ENCODE measurements at places on chromosomes 2 and 18.

DNA sequence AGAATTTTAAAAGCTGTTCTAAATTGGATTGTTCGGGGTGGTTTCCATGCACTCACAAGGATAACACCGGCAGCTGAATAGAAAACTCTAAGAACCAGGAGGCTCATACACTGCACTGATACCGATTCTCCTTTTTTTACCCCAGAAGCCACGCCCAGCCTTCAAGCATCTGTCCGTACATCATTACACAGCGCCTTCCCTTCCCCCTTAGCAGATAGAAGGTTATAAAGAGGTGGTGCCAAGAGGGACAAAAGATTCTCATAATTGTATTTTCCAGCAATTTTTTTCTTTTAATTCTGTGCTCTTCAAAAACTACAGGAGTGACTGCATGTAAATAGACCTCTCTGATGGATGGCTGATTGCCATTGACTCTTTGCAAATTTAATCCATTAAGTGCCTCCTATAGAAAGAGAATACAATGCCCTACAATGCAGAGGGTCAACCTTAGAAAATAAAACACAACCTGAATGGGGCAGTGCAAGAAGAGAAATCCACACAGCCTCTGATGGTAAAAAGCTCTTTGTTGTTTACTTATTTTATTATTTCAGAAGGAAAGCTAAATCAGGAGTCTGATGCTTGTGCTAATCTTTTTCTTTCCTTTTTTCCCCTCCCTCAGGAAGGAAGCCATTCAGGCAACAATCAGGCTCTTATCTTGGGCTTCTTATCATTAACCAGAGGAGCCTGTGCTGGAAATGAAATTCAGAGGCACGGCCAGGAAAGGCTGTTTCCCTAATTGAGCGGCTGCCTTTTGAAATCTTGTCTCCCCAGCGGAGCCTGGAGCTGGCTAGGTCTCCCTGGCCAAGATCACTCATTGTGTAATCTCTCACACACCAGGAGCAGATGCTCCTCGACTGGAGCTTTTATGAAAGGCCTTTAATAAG, 198.9 kb upstream of the NABP1 start:
- DNase-seq, result no peak

- no peak for DNase-seq
These were observed 19.3 kb upstream of the RBBP8 start for GRCh38 chr18:22913861-22914260.

DNA sequence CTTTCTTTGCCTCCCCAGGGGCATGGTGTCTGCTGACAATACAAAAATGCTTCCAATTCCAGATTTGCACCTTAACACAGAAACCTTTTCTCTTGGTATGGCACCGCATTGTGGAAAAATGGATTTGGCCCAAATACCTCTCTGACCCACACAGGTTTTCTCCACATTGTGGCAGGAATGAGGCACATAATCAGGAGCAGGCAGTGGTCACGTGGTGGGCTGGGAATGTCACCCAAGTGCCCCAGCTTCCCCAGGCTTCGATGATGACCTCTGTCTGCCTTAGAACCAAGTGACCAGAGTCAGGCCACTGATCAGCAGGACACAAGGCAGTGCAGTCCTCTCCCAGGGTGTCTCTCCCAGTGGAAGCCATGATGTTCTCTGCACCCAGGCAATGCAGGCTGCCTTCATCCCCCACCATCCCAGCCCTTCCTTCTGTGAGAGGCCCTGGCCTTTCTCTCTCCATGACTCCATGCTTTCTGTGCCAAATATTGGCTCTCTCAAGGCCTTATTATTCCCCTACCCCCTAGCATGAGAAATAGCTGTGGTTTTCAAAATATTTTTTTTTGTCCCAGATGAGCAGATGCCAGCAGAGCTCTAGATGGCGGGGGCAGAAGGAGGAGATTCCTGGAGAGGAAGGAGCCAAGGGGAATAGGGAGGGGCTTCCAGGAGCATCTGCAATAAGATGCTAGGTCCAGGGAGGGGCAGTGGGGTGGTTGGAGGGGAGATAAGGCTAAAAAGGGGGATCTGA, 198.9 kb downstream of the ACKR3 start:
- no peak for DNase-seq

- no peak for DNase-seq
These were observed 1.0 kb upstream of the NFATC1 start for GRCh38 chr18:79394534-79395307.

DNA sequence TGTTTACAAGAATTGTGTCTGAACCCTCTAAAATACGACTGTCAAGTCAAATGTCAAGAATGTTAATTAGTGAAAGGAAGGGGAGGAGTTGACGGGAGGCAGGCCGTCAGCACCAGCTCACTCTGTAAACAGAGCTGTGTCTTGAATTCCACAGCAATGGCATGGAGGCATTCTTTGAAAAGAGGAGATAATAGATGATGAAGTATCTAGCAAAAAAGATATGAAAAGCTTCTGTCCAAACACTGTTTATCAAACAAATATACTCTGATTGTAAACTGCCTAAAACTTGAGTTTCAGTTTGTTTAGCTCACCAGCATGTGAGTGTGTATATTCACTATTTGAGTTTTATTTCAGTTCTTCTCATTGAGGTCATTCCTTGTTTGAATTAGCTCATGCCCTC, 94.7 kb upstream of the CDC42EP3 start:
- DNase-seq, result no peak

DNA sequence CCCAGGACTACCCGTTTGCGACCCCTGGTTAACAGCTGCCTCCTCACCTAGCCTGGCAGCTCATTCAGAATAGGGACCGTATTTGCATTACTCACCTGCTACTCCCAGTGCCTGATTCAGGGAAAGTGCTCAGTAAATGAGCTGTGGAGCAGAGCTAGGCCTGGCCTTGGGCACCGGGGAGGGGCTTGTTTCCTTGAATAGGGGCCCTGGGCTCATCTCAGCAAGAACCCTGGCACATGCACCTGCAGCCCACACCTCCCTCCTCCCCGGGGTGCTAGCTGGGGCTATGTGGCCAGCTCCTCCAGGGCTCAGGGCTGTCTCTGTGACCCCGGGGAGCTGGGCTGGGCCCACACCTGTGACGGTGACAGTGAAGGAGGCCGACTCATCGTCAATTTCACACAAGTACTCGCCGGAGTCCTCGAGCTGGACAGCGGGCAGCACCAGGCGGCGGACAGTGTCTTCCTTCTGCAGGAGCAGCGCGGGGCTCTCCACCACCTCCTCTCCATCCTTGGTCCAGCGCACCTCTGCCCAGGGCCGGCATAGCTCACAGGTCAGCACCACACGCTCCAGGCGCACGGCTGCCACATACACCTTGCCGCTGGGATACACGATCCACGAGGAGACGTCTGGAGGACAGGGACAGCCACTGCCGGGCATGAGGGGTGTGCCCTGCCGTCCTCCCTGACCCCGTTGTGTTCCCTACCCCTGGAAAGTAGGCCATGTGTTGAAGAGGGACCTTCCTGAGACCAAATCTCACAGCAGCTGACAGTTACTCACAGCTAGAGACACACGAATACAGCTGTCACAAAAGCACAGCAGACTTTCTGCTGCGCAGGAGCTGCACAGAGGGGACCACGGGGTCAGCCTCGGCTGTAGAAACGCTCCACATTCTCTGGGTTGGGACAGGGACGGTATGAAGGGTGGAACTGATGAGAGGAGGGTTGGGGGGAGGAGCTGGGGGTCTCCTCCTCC, 9.0 kb downstream of the OBSL1 start:
- DNase-seq, result no peak

DNA sequence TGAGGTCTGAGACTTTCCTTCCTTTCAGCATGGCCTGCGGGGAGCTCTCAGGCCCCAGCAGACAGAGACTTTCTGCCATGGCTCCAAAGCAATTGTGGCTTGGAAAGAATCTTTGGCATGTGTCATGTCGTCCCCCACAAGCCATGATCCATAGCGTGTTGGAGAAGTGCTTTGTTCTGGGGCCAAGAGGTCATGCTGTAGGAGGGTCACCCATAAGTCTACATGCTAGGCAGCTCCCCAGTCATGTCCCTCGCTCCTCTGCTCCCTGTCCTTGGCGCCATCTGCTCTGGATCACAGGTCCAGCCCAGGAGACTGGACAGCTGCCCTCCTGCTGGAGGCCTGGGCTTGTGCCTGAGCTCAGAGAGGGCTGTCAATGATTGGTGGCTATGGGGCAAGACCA, 78.8 kb upstream of the LCLAT1 start:
- DNase-seq, result no peak

DNA sequence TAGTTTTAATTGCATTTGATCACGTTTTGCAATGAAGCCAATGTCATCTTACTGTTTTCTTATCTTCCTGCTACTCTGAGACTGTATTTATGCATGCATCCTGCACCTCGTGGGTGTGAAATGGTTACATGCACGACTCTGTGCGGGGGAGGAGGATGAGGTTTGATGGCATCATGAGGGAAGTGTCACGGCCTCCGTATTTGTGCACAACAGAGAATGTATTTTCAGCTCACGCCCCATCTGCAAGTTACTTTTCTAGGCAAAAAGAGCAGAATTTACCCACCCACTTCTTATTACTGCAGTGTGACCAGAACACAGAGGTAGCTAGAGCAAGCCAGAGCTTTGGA, 145.1 kb downstream of the TDRD15 start:
- DNase-seq, result no peak

DNA sequence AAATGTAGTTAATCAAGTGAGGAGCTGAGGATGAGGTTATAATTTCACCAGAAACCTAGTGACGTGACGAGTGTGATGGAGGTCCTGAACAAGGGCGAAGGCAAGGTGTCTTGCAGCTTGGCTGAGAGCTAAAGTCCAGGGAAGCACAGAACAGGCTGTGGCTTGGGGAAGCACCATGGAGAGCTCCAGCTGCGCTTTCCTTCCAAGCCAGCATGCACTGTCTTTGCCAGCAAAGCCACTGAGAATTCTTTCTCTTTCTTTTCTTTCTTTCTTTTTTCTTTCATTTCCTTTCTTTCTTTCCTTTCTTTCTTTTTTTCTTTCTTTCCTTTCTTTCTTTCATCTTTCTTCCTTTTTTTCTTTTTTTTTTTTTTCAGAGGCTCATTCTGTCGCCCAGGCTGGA, 239.3 kb downstream of the FBXO15 start:
- DNase-seq, result no peak

DNA sequence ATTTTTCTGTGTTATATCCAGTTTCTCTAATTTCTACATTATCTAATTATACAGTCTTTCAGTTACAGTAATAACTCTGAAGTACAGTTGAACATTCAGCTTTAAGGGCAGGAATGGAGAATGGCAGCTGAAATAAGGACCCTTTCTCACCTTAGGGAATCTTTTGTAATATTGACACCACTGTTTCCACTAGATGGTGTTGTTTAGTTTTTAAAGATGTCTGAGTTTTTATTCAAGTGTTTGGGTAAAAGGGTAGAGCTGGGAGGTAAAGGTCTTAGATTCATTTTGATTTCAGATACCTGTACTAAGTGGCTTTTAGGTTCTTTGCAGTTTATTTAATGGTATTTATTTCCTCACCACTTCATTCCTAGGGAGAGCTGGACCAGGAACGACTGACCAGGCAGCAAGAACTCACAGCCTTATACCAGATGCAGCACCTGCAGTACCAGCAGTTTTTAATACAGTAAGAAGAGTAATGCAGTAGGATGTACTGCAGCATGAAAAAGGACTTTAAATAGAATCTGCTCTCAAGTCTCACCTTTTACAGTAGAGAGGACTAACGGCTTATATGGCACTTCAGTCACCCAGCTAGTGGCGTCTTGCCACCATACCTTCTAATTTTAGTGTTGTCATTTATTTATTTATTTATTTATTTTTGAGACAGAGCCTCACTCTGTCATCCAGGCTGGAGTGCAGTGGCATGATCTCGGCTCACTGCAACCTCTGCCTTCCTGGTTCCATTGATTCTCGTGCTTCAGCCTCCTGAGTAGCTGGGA, 33.2 kb upstream of the KCNJ13 start:
- no peak for DNase-seq

DNA sequence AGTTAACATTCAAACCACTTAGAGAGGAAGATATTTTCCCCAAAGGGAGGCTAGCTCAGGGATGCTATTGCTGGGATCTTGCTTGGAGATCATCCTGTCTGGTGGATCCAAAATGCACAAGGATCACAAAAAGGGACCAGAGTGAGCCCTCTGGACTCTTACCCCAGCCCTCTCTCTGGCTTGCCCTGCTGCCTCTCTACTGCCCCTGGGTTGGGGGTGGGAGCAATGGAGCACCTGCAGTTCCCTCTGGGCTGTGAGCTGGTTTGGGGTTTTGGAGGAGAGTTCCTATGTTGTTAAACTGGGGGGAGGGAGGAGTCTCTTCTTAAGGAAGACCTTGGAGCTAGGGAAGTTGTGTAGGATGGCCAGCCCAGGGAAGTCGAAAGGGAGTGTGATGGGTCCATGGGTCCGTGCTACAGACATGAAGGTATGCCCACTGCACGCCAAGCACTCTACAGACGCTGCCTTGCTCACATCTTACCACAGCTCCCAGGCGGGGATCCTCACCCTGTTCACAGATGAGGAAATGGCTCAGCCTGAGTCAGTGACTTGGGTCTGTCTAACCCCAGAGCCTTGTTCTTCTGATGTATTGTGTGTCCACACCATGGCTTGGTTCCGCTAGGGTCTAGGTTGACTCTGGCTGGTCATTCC, 3.8 kb downstream of the LBH start:
- peak; percentile 77 for DNase-seq

GRCh38 chr2:239780236-239780994, 244.7 kb downstream of the NDUFA10 start:
- DNase-seq, result peak; percentile 33

DNA sequence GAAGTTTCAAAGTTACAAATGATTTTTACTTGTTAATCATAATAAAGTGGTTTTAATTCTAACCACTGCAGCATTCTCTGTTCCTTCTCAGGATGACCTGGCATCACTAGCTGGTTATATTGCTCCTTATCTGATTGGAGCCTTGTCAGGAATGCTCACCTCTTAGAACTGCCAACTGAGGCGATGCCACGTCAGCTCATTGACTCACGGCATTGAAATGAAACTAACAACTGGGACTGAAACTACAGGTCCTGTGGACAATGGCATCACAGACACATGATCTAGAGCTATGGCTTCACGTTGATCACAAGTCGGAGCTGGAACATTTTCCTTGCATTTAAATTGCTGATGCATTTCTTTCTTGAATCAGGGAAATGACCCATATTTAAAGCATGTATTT, 54.9 kb upstream of the MAP2 start:
- DNase-seq, result no peak

DNA sequence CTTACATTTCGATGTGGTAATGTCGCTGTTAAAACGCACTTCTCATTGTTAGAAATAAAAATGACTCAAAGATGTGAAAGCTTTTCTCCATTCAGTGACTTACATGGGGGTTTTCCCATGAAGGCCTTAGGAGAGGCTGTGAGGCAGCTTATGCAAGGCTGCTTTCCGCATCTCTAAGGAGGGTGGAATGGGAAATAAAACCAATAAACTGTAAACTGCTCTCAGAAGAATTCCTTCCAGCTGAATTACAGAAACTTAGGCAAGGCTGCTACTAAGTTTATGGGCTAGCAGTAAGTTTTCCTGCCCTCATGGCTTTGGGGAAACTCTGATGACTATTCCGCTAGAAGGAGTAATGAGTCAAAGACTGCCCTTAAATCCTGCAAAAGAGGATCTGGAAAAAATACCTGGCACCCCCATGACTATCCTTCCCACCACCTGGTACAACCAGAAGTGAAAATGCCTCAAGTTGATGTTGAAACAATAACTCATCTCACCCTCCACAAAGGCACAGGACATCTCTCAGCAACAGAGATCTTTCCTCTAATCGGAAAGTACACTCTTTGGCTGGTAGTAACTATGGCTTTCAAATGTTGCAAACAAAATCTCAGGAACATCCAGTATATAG, 97.7 kb upstream of the SMAD7 start:
- DNase-seq, result no peak

- DNase-seq, result no peak
These were observed 92.2 kb upstream of the NFU1 start for GRCh38 chr2:69529480-69529879.

Measured in activated CD8-positive, alpha-beta memory T cell treated with anti-CD3 and anti-CD28 coated beads, Interleukin-2, amount 10 ng/mL, durations not matched to agents 7 days and 5 days (primary cell).